ENCODE measurements at places on chromosomes 7 and 10. TPM values are rescaled to one million over a fixed set of nuclear protein-coding genes. Genes with fewer than 3 reads are reported as not detected.
A peak's percentile ranks its signal among the peaks of the same experiment; 100 is the strongest.

ACHE gene
- 0.25 TPM for total RNA-seq

- no peak overlapping the region for H3K27ac ChIP-seq
- H3K4me3 ChIP-seq = no peak overlapping the region
Observed at GRCh38 chr7:112799448-112800120, 9.4 kb upstream of the TMEM168 start.

DNA sequence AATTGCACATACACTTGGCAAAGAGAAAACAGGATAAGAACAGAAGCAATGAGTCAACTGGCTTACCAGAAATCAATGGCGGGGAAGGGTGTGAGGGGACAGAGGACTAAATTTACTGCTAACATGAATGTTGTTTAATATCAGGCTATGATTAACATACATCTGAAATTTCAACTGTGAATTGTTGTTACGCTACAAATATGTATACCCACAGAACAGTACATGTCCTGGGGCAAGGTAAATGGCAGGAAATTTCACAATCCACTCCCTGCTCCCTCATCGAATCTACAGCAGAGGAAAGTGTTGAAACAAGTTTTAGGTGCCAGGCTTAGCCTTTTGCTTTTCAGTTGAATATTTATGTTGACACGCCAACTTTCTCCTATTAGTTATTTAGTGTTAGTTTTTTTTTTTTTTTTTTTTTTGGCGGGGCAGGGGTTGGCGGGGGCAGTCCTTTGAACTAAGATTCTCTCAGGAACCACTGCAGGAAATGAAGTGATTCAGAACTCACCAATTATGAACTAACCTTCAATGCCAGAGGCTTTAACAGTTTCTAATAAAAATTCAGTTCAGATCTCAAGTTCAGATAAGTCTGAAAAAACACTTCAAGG, 99.0 kb downstream of the UBE2H start:
- H3K4me1 ChIP-seq = peaks cover 37% of the 10 kb centered on the region
- H3K36me3 ChIP-seq = peaks cover 2% of the 10 kb centered on the region
- no peak overlapping the region for H3K4me3 ChIP-seq
- H3K27me3 ChIP-seq = no peaks in the 10 kb centered on the region
- H3K27ac ChIP-seq = no peak overlapping the region

DNA sequence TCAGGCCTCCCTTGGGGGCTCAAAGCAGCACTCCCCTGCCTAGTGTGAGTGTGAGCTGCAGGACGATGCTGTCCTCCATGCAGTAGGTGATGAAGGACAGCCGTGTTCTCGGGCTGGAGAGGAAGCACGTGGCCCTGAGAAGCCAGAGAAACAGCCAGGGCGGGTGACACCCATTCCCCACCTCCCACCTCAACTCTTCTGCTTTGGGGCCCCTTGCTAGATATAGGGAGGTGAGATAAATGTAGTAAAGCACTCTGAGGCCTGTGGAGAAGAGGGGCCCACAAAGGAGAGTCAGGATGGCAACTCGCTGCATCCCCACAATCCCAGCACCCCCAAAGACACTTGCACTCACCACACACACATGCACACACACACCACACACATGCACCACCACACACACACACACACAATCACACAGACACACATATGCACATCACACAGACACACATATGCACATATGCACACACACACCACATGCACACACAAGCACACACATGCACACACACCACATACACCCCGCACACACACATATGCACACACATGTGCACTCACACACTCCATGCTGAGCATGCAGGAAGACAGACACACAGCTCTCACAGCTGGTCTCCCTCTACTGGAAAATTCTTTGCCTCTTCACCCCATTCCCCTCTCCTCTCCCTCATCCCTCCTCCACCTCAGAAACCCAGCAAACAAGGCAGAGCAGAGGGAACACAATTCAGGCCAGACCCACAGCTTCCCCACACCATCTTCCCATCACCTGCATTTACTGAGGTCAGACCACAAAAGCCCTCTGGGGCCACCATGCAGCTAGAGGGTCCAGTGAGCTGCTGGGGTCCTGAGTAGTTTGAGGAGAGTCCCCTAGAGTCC, 30.5 kb downstream of the ANXA8 start:
- H3K4me1 ChIP-seq = peaks cover 10% of the 10 kb centered on the region
- H3K36me3 ChIP-seq = no peaks in the 10 kb centered on the region
- no peak overlapping the region for H3K27ac ChIP-seq
- DNase-seq = no peak

GRCh38 chr10:128095753-128096469, 30.3 kb downstream of the MKI67 start:
- H3K36me3 ChIP-seq = peaks cover 47% of the 10 kb centered on the region
- H3K4me1 ChIP-seq = peaks cover 24% of the 10 kb centered on the region
- no peaks in the 10 kb centered on the region for H3K27me3 ChIP-seq
- H3K4me3 ChIP-seq = peak overlapping the region; percentile 13
- peak; percentile 65 for DNase-seq

- H3K27me3 ChIP-seq = peaks cover 2% of the 10 kb centered on the region
- no peak overlapping the region for H3K27ac ChIP-seq
- no peaks in the 10 kb centered on the region for H3K36me3 ChIP-seq
- no peaks in the 10 kb centered on the region for H3K4me1 ChIP-seq
Observed at GRCh38 chr7:50119815-50120637, 27.0 kb upstream of the ZPBP start.

GRCh38 chr10:44998146-44998631, 2.5 kb upstream of the ZNF22 start:
- peaks cover 43% of the 10 kb centered on the region for H3K4me1 ChIP-seq
- no peak overlapping the region for H3K27ac ChIP-seq
- H3K4me3 ChIP-seq = no peak overlapping the region
- peaks cover 17% of the 10 kb centered on the region for H3K36me3 ChIP-seq
- DNase-seq = no peak

GRCh38 chr7:126557271-126557670, 695.5 kb downstream of the GRM8 start:
- no peak for DNase-seq
- no peak overlapping the region for H3K27ac ChIP-seq
- no peaks in the 10 kb centered on the region for H3K27me3 ChIP-seq
- no peak overlapping the region for H3K4me3 ChIP-seq

ASB10 gene
- total RNA-seq = not detected

CYP3A4 gene
- total RNA-seq = not detected

- peaks cover 9% of the 10 kb centered on the region for H3K4me1 ChIP-seq
- DNase-seq = no peak
- no peak overlapping the region for H3K4me3 ChIP-seq
- H3K36me3 ChIP-seq = no peaks in the 10 kb centered on the region
- H3K27ac ChIP-seq = no peak overlapping the region
- peaks cover 3% of the 10 kb centered on the region for H3K27me3 ChIP-seq
Observed at GRCh38 chr7:70630818-70631457, 501.0 kb upstream of the GALNT17 start.

DNA sequence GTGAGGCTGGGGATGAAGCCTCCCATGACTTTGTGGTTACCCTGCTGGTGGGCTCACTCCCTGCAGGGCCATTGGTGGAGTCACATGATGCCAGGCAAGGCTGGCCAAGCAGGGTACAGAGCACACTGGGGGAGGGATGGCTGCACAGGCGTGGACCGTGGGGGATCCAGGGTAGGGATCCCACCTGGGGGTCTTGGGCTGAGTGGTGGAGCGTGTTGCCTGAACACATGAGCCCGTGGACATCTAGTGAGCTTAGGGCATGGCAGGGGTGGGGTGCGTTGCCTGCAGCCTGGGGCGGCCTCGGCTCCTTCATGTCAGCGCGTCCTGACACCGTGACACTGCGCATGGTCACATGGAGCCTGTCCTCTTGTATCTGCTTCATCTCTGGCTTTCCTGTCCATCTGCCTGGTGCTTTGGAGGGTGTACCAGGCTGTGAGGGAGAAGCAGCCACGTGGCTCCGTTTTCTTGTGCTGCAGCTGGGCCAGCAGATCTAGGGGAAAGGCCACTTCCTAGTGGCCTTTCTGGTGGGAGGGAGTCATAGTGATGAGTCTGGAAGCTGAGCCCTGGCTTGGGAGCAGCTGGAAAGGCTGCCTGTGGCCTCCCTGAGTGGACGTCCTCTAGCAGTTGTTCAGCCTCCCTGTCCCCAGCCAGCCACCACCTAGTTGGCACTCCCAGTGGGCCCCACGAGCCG, 96.2 kb downstream of the LHPP start:
- no peaks in the 10 kb centered on the region for H3K4me1 ChIP-seq
- DNase-seq = no peak
- H3K36me3 ChIP-seq = no peaks in the 10 kb centered on the region
- no peaks in the 10 kb centered on the region for H3K27me3 ChIP-seq
- no peak overlapping the region for H3K4me3 ChIP-seq

DNA sequence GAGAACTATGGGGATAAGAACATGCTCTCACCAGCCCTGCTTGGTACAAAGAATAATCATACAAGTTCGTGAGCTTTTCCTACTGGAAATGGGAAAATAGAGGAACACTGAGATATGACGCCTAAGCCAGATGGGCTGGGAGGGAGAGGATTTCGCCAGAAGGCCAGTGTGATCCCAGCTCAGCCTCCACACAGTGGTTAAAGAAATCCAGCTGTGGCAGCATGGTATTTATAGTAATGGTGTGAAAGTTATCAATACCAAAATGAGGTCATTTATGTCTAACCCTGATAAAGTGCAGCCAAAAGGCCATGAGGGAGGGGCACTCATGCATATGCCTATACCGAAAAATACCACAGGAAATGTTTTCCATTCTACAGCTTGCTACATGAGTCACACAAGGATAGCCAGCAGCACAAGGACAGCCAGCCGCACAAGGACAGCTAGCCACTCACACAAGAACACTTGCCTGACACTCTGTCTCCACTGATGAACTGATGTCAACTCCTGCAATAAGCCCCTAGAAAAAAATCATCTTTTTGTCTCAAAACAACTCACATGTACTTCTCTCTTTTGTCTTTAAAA, 49.4 kb downstream of the FRMPD2 start:
- no peak overlapping the region for H3K4me3 ChIP-seq
- no peaks in the 10 kb centered on the region for H3K4me1 ChIP-seq
- no peak overlapping the region for H3K27ac ChIP-seq
- H3K36me3 ChIP-seq = no peaks in the 10 kb centered on the region

DNA sequence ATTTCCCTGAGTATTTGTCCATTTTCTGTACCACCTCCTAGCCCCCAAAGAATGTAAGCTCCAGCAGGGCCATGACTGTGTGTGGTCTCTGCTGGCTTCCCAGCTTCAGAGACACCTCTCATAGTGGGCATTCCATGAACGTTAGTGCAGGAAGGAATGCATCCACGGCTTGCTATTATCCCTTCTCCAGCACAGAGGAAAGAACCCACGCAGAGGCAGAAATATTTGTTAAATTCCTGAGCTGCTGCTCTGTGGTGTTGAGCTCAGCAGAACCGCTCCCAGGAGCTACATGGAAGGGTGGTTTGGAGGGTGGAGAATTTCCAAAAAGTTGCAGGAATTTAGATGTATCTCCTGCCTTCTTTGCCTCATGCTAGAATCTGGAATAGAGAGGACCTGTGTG, 275.2 kb downstream of the POU6F2 start:
- no peak overlapping the region for H3K27ac ChIP-seq
- peaks cover 3% of the 10 kb centered on the region for H3K27me3 ChIP-seq
- no peaks in the 10 kb centered on the region for H3K36me3 ChIP-seq
- H3K4me3 ChIP-seq = no peak overlapping the region
- H3K4me1 ChIP-seq = no peaks in the 10 kb centered on the region
- DNase-seq = no peak

SOSTDC1 gene
- not detected for total RNA-seq

DNA sequence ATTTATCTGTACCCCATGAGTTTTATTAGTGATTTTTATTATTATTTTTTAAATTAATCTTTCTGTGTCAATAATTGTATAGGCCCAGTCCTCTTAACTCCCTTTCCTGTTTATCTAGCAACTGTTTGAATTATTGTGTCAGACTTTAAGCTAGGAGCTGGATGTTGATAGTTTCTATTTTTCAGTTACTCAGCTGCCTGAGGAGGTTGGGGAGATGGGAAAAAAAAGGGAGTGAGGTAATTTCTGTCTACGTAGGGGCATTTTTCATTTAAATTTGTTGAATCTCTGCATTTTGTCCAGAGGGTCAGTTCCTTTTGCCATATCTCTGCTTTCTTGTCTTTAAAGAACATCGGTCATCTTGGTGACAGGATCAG, 5.0 kb upstream of the ZNF518A start:
- H3K4me3 ChIP-seq = no peak overlapping the region
- DNase-seq = no peak
- no peak overlapping the region for H3K27ac ChIP-seq

Measured in activated CD8-positive, alpha-beta T cell treated with anti-CD3 and anti-CD28 coated beads for 36 hours (primary cell).